ENCODE measurements at places on chromosomes 6 and 20. TPM values are rescaled to one million over a fixed set of nuclear protein-coding genes. Genes with fewer than 3 reads are reported as not detected.

- DNase-seq = no peak
Measured at GRCh38 chr20:64064145-64064698, 1.2 kb downstream of the TCEA2 start.

- DNase-seq = no peak
Measured at GRCh38 chr6:101980924-101981323, 587.4 kb downstream of the GRIK2 start.

GRCh38 chr6:75892384-75892783, 143.3 kb downstream of the MYO6 start:
- DNase-seq = no peak

DNA sequence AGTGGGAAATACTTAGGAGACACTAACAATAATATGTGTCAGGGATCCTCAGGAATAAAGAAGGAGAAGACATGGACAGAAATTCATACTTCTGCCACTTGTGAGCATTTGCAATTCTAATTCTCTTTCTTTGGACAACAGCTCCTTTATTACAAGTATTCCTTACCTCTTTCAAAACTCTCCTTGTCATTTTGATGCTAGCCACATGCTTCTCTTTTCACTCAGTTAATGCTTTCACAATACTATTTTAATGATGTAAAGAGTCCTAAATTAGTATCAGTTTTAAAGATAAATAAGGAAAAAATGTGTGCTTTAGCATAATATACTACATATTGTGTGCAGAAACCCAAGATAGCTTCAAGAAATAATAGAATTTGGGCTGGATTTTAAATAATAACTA, 62.5 kb downstream of the AHI1 start:
- no peak for DNase-seq

GRCh38 chr6:80932359-80932758, 820.1 kb downstream of the TENT5A start:
- no peak for DNase-seq

DNA sequence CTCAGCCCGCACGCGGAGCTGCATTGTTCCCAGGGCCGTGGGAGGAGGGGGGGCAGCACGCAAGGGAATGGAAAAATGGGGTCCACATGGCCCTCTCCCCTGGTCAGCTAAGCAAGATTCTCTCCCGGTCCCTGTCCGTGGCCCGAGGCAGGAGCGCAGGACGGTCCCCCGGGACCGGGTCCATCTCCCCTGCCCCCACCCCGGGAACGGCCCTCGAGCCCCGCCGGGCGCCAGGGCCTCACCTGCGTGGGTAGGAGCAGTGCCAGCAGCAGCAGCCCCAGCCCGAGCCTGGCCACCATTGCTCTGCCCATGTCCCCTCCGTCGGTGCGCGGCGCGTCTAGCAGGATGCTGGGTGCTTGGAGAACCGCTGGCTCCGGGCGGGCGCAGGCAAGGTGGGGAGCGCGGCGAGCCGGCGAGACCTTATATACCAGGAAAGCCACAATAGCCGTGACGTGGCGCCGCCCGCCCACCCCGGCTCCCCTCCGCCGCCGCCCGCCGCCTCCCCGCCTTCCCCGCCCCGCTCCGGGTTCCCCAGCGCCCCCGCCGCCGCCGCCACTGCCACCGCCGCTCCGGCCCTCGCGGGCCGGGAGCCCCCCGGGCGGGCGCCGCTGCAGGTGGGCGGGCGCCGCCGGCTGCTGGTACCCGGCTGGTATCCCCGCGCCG, at the start of gene CD24:
Gene CD24 (minus strand): TSS at position 394 of the 663 bp plus-strand sequence. CDS start 83 bp downstream, at position 311.
- DNase-seq = peak; percentile 90

- DNase-seq = no peak
Measured at GRCh38 chr20:32454164-32455145, 96.3 kb downstream of the ASXL1 start.

DNA sequence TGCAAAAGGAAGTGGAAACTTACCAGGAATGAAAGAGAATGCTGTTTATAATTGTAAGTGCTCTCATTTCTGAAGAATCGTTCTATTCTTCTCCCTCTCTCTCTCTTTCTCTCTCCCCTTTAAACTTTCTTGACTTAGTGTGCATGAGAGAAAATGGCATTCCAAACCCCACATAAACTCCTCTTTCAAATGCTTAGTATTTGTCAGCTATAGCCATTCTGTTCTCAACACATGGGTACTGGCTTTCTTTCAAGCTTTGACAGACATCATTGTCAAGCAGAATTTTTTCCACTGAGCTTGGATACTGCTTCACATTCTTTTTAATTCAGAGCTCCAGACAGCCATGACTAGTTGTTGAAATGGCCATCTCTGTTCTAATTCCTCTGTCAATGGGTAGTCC, 51.1 kb upstream of the PREP start:
- no peak for DNase-seq

GRCh38 chr6:166691199-166691598, 64.1 kb upstream of the RPS6KA2 start:
- no peak for DNase-seq

DNA sequence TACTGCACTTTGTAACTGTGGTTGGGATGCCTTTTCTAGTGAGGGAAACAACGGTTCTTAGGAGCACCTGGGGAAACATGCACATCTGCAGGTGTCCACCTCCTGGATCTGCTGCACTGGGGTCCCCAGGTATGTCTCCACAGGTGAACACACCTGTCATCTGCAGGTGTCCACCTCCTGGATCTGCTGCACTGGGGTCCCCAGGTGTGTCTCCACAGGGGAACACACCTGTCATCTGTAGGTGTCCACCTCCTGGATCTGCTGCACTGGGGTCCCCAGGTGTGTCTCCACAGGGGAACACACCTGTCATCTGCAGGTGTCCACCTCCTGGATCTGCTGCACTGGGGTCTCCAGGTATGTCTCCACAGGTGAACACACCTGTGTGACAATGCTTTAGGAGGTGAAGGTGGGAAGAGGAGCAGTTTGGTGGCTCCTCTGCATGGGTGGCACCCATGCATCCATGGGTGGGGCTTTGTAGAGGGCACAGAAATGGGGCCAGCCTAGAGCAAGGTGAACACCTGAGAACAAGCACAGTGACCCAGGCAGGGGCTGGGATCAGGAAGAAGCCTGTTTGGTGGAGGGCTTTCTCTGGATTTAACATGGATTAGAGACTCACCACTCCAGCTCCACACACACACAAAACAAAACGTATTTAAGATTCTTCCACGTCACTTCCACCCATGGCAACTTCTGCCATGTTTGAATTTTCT, 206.0 kb upstream of the CDH4 start:
- peak; percentile 97 for DNase-seq

DNA sequence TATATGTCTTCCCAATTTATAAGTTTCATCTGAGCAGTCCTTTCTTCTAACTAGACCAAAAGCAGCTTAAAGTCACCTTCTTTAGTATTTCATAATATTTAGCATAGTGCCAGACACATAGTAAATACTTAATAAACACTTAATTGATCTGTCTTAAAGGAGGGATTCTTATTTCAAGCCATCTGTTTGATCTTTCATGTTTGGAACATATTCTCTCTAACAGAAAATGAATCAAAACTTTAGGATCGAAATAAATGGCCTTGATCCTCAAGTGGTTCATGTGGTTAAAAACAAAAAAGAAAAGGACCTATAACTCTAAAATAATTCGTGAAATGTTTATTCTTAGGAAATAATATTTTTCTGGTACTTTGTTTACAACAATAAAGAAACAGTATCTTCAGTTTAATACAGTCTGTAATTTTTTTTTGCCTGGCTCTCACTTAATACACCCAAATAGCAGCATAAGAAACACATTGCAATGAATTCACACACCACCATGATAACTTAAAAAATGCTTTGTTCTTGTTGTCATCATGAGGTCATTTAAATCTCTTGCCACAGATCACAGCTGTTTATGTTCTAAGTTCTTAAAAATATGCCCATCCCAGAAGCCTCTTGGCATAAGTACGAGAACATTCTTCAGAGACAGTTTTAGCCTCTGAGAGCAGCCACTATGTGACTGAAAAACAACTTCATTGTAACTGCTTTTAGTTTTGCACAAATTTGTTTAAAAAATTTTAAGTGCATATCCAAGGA, 48.1 kb downstream of the ESF1 start:
- no peak for DNase-seq

GRCh38 chr6:28488916-28489365, 26.7 kb downstream of the GPX6 start:
- DNase-seq = no peak

GRCh38 chr20:62675156-62675876, 33.0 kb downstream of the SLCO4A1 start:
- no peak for DNase-seq

DNA sequence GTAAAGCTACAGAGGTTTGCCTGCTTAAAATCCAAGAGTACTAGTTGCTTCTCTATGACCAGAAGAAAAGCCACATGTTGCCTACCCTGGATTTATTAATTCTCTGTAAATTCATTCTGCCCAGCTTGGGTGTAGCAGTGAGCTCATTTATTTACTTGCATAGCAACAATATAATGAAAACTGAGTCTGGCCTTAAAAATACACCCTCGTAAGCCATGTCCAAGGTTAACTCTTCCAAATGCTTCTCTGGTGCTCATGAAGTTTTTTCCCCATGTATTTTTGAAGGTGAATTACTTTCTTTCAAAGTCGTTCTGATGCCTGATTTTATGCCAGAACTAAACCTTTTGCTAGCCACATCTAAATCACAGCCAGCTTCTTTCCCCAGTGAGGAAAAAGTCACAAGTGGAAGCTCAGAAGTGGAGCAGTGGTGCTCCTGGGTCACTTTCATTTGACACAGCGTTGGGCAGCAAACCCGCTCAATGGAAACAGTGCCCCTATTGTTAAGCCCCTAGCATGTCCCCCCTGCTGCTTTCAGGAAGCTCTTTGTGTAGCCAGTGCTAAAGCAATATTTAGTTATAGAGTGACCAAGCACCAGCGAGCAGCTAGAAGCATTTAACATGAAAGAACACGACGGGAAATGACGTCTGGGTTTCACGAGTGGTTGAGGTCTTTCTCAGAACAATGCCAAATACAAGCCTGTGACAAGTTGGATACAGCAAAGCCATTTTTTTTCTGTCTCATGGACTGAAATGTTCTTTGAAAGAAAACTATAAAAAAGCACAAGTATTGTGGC, 29.8 kb downstream of the NEDD9 start:
- DNase-seq = no peak

- DNase-seq = no peak
Measured at GRCh38 chr6:146985111-146985510, 219.1 kb upstream of the STXBP5 start.

- no peak for DNase-seq
Measured at GRCh38 chr20:3071610-3072529, at the start of gene OXT. TSS of gene OXT (plus strand) at chr20:3071620. CDS start at chr20:3071656, 36 bp downstream.

- DNase-seq = peak; percentile 94
Measured at GRCh38 chr6:52577022-52577777, at the start of gene TRAM2. TSS of gene TRAM2 (minus strand) at chr6:52577060. CDS start at chr6:52576915, 145 bp downstream.

DNA sequence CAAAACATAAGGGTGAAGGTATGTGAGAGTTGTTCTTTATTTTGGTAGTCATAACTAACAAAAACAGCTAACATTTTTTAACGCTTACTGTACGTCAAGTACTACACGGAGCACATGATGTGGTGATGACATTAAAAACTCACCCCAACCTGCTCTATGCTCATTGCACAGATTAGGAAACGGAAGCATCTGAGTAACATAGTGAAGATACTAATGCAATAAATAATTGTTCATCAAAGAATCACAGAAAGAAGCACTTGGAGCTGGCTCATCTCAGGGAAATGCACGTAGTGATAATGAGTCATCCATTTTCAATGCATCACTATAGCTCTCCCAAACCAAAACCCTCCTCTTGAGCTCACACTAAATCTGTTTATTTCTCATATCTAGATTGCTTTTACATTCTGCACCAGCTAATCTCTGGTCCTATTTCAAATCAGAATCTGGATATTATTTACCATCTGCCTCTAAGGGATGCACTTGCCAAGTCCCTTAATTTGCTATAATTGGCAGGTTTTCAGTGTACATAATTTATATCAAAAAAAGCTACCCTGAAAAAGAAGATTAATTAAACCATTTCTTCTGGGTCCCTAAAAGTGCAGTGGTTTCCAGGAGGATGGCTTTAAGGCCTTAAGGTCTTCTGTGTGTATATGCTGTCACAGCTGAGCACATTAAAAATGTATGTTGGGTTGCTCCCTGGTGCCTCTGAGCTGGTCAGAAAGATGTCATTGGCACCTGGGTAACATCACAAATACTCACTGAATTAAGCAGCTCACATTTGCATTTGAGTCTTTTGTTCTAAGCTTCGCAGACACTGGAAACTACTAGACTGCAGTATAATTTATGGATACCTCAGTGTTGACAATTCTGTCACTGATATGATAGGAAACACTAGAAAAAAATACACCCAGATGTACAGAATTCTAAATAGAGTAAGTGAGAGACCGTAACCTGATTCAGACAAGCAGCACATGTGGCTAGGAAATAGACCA, 677.4 kb upstream of the CITED2 start:
- no peak for DNase-seq

- DNase-seq = no peak
Measured at GRCh38 chr6:167683028-167683862, 143.5 kb upstream of the AFDN start.

- DNase-seq = no peak
Measured at GRCh38 chr6:20644667-20645370, 110.6 kb downstream of the CDKAL1 start.

GRCh38 chr20:33071198-33071597, 8.2 kb upstream of the BPIFB4 start:
- DNase-seq = no peak

DNA sequence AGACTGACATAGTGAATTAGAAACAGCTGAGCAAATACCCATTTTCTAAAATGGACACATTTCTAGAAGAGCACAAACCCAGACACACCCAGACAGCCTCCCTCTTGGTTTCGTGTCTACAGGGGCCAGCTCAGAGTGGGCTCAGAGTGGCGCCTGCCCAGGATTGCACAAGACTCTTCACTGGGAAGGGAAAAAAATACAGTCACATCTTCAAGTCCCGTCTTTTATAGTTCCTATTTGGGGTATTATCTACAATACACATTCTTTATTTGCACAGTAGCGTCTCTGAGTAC, 246.1 kb upstream of the AFDN start:
- no peak for DNase-seq

DNA sequence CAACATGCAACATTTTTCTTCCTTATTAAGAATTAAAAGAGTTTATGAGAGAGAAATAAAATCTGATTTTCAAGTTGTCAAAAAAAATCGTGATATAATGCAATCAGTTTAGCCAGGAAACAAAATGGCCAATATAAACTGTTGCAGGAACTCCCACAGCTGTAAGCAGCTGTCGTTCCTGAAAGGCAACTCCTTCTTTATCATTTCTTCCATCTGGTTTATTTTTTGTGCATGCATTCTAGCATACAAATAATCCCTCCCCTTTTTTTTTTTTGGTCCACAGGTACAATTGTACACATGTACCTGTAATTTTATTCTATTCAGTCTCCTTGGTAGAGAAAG, 19.7 kb downstream of the TRAF3IP2 start:
- no peak for DNase-seq

FIG4 gene
- total RNA-seq = 17.9 TPM

GPLD1 gene
- 11.0 TPM for total RNA-seq

DEFB132 gene
- total RNA-seq = 1.5 TPM

BPIFB2 gene
- not detected for total RNA-seq

SMIM26 gene
- total RNA-seq = 65.9 TPM

MAPK13 gene
- 12.2 TPM for total RNA-seq

All from mesenteric fat pad (tissue), 1 donor.